G401 (cell line): ENCODE measurements at places on chromosomes 11 and 22. TPM values are rescaled to one million over a fixed set of nuclear protein-coding genes. Genes with fewer than 3 reads are reported as not detected.

The PGA3 gene
- not detected in 2 replicates for total RNA-seq

The MFRP gene
- 0.25 and 7.3 TPM in 2 replicates for total RNA-seq

The NNMT gene
- not detected in 2 replicates for total RNA-seq

The RFPL1 gene
- total RNA-seq: not detected in 2 replicates

The WNT11 gene
- 20.5 and 21.6 TPM in 2 replicates for total RNA-seq

The JAM3 gene
- 35.9 and 41.8 TPM in 2 replicates for total RNA-seq
